ENCODE measurements at places on chromosomes 3 and 15.
A peak's percentile ranks its signal among the peaks of the same experiment; 100 is the strongest.

DNA sequence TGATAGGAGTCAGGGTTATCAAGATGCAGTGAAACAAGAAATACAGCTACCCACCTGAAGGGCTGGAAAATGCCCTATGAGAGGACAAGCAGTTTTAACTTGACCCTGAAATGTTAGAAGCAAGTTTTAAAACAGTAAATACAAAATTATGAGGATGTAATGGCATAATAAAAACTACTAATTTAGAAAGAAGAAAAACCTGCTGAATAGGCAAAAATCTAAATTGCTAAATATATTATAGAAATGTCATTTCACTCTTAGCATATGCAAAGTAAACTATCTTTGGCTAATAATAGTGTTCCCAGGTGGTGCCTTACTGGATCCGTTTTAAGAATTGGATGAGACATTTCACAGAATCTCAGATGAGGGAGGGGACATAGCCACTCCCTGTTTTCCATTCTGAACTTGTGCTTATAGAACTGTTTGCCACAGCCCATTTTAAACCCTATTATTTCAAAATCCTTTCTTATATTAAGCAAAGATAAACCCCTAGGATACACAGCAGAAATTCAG is 294.6 kb downstream of the LSAMP start:
- DNase-seq, result no peak

- DNase-seq, result no peak
Observed at GRCh38 chr3:156606729-156607128, 51.8 kb upstream of the SSR3 start.

DNA sequence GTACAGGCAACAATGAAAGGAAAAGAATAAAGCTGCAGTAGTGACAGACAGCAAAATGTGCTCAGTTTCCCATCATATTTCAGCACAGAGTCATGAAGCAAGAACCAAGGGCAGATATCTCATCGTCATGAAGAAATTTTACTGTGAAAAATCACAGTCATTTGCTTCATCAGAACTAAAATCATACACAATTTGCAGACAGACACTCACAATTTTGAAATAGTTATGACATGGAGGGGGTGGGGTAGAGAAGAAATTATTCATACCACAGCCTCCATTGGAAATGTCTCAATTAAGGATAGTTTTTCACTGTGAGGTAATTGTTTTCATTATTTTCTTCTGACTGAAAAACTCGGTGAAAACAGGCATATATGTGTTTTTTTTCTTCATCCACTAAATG is 78.8 kb upstream of the CNTN3 start:
- DNase-seq, result no peak

DNA sequence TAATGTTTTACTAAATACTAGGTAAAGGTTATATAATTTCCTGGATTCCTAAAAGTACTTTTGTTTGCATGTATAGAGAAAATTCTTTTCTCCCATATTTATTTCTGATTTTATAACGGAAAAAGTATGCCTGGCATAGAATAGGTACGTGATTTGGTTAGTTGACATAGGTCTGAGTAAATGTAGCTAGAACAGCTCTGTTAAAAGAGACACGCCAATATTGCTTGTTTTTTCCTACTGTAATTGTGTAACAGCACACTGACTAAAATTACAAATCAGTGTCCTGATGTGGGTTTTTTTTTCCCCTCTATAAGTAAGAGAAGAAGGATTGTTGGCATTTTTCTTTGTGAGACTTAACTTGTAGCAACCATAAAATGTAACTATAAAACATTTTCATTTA is 26.7 kb downstream of the KLHL24 start:
- no peak for DNase-seq

DNA sequence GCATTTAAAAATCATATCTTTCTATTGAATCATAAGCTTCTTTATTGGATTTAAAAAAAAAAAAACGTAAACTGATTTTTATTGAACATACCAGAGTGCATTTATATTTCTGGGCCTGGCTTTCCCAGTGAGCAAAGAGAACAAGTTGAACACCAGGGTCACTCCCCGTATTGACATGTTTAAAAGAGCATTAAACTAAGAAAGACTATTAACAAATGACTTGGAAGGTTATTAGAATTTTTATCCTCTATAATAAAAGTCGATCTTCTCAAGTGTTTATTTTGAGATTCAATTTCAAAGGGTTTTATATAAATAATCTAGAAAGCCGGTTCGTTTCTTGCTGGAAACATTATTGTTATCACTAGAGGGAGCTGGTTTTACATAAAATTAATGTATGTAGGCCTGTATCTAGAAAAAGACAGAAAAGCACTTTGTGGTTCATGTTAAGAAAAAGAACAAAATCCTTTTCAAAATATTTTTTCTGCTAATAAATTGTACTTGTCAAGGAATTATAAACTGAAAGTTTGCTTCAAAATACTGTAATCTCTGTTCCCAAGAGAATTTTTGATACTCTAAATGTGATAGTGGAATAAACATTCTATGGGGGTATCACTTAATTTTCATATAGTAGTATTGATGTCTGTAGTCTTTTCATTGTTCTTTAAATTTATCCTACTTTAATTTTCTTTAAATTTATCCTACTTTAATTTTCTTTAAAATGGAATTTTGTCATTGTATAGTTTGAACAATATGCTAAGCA is 321.8 kb upstream of the MME start:
- DNase-seq, result no peak

DNA sequence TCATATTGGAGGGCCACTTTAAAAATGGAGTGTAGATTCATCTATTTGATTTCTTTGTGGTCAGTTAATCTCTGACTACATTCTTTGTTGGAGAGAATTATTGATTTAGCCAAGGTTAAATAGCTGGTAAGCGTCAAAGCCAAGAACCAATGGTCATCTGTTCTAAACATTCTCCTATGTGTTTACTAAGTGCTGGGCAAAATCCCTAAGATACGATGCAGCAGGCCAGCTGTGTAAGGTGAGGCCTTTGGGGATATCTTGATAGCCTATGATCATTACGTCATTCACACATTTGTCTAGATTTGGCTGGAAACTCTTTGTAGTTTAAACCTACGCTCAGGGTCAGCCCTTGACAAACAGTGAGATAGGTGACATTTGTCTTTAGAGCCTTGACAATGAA is 236.2 kb downstream of the NR1D2 start:
- DNase-seq, result no peak

DNA sequence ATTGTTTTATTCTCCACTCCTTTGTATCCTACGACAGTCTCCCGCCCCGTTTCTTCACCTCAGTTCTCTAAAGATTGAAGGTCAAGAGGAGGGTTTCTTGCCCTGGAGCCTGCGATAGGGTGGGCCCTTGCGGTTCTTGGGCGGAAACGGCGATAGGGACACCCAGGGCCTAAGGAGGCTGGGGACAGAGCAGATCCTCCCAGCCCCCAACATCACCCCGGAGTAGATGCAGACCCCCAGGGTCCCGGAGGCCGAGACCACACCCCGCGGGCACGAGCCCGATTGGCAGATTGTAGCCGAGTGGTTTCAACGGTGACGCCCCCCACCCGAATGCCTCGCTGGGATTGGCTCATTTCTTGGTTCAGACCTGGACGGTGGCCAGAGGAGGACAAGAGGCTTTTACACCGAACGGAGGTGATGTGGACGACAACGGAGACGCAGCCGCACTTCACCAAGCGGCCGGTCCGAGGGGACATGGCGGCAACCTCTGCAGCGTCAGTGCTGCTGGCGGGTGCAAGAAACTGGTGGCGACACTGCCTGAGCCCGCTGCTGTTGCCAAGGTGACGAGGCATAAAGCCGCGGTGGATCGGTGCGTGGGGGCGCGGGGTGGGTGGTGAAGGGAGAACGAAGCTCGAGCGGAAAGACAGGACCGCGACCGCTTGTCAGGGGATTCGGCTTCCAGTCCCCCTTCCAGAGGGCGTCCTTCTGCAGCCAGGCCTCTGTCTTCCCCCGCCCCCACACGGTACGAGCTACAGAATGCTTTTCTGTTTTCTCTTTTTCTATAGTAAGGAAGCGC is 19.0 kb upstream of the MCF2L2 start:
- peak; percentile 61 for DNase-seq

DNA sequence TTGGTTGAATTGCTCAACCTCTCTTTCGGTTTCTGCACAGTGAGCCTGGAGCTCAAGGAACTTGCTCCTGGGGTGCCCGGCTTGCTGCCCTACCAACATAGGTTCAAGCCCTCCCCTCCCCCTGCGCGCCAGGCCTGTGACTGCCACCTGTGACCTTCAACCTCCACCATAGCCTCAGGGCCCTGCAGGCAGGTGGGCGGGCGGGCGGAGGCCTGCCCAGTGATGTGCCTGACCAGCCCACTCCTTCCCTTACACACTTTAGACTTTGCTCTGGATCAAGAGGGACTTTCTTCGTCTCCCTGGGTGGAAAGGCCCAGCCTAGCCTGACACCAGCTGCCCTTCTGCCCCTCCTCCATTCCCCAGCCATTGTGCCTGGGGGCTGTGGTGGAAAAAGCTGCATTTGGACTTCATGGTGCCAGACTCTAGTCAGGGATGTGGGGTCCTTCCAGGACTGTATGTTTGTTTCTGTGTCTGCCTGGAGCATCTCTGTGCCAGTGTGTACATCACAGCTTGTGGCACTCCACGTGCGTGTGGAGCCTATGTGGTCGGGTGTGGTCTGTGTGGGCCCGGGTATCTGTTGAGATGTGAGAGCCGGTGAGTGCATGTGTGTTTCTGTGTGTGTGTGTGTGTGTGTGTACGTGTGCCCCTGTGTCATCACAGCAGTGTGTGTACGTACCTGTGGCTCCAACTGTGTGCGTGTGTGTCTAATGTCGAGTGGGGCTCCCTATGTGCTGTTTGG is 9.5 kb downstream of the PRKCD start:
- no peak for DNase-seq

GRCh38 chr3:24472358-24472757 is 22.3 kb downstream of the THRB start:
- no peak for DNase-seq
